Right ventricle myocardium inferior (tissue), 1 donor: ENCODE measurements at places on chromosomes 4 and X. TPM values are rescaled to one million over a fixed set of nuclear protein-coding genes. Genes with fewer than 3 reads are reported as not detected.

- no peak for DNase-seq
These were observed 1.8 kb downstream of the ARHGEF6 start for GRCh38 chrX:136778916-136779315.

DNA sequence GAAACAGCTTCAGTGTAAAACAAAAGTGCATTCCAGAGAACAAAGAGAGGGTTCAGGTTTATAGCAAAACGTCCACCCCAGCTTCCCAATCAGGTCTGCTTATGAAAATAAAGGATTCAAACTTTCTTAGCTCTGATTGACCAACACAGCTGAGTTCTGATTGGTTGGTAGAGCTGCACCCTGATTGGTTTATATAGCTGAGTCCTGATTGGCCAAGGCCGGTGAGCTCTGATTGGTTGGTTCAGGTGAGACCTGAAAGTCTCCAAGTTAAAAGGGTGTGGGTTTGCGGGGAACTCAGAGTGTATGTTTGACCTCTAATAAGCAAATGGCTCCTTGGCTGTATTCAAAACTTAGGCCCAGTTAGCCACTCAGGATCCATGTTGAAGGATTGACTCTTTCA lies 20.9 kb downstream of the CLRN2 start:
- no peak for DNase-seq

GRCh38 chr4:124934916-124935315 lies 222.4 kb upstream of the ANKRD50 start:
- DNase-seq: no peak

GRCh38 chrX:139554991-139555675 lies 24.6 kb downstream of the F9 start:
- DNase-seq: no peak

GRCh38 chr4:157994863-157995262 lies 178.0 kb downstream of the GASK1B start:
- DNase-seq: no peak

DNA sequence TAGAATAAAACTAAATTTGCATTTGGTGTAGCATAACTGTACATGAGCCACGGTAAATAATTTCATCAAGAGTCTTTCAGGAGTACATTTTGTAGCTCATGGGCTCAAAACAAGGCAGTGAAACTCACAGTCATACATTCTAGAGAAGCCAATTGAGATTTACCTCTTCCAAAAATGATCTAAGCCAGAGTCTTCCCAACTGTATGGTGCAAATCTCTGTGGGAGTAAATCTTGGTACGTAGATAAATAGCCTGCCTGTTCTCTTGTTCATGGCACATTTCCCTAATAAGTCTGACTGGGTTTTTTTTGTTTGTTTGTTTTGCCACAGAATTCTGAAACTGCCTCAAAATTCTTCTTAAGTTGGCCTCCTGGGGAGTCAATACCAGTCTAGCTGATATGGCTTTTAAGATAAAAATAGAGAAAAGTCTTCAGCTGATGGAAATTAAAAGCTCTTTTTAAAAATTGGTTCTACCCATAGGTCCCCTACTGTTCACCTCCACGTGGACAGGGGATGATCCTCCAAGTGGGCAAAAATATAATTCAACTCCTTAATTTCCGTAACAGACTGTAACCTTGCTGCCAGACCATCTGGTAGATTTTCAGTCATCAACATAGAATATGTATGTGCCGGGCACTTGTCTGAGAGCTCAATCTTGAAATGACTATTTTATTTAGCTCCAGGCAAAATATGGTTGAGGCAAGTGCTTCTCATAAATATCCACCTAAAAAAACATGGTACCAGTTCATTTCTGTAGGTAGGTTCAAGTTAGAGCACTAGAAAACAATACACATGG lies 365.4 kb downstream of the PDHA2 start:
- DNase-seq: no peak

GRCh38 chrX:77160301-77160700 lies 286.9 kb upstream of the FGF16 start:
- DNase-seq: no peak

DNA sequence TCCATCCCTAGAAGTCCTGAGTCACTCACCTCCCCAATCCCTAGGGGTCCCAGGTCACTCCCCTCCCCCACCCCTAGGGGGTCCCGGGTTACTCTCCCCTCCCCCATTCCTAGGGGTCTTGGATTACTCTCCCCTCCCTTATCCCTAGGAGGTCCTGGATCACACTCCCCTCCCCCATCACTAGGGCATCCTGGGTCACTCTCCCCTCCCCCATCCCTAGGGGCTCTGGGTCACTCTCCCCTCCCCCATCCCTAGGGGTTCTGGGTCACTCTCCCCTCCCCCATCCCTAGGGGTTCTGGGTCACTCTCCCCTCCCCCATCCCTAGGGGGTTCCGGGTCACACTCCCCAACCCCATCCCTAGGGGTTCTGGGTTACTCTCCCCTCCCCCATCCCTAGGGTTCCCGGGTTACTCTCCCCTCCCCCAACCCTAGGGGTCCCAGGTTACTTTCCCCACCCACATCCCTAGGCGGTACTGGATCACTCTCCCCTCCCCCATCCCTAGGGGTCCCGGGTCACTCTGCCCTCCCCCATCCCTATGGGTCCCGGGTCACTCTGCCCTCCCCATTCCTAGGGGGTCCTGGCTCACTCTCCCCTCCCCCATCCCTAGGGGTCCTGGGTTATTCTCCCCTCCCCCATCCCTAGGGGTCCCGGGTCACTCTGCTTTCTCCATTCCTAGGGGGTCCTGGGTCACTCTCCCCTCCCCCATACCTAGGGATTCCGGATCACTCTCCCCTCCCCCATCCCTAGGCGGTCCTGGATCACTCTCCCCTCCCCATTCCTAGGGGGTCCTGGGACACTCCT lies 2.1 kb downstream of the ASMTL start:
- no peak for DNase-seq

DNA sequence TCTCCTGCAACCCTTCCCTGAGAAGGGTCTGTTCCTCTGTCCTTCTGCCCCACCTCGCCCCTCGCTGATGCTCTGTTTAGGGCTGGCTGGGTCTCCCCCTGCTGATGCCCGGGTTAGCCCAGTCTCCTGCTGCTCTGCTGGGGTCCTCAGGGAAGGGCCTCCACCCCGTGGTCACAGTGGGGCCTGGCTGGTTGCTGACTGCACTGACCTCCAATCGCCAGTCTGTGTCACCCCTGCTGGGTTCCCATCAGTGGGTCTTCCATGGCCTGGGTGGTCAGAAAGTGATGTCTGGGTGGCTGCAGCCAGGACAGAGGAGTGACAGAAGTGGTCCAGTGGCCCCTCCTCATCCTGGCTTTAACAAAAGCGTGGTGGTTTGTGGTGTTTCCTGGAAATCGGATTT lies 44.7 kb downstream of the EVC start:
- no peak for DNase-seq

GRCh38 chr4:126582737-126583136 lies 1050.0 kb upstream of the INTU start:
- DNase-seq: no peak

GRCh38 chr4:95547715-95548471 lies 880 bp downstream of the UNC5C start:
- peak; percentile 70 for DNase-seq

DNA sequence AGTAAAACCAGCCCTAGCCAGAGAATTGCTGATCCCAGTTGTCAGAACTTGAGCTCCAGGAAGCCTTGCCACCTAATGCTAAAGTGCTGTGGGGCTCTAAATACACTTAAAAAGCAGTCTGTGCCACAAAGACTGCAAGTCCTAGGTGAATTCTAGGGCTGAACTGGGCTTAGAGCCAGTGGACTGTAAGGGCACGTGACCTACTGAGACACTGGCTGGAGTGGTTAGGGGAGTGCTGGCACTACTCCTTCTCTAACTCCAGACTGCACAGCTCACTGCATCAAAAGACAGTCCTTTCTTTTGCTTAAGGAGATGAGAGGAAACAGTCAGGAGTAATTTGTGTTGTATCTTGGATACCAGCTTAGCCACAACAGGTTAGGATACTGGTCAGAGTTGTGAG lies 1240.2 kb downstream of the FAM133A start:
- DNase-seq: no peak

DNA sequence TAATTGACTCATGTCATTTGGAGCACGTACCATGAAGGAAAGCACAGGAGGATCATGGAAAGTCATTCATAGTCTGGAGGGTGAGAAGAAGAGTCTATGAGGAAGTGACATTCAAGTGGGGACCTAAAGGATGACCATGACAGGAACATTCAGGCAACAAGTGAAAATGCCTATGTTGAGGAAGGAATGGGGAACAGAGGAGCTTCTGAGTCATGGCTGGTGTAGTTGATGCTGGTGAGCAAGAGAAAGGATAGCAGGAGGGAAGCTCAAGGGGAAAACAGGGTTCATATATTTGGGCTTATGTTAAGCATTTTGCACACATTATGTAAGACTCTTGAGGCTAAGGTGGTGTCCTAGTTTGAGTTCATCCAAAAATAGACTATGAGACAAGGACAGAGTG lies 318.6 kb downstream of the HNRNPD start:
- no peak for DNase-seq

- no peak for DNase-seq
These were observed 14.6 kb downstream of the CXCL8 start for GRCh38 chr4:73754934-73755333.

GRCh38 chr4:6426571-6427438 lies 45.6 kb downstream of the PPP2R2C start:
- DNase-seq: peak; percentile 54

GRCh38 chrX:51860679-51861078 lies 32.7 kb upstream of the MAGED1 start:
- DNase-seq: no peak

DNA sequence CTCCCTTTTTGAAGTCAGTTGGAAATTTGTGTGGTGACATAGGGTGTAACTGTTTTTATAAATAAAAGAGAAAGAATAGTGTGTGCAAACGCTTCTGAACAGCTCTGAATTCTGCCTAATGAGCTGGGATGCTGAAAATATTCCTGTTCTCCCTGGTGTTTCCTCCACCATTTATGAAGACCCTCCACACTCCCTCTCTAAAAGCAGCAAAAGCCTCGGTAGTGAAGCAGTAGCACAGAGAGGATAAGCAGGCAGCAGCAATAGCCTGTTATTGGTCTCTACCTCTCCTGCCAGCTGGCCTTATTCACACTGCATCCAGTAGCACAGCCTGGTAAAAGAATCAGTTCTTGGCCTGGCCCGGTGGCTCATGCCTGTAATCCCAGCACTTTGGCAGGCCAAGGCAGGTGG lies 406.1 kb downstream of the IQCM start:
- DNase-seq: no peak

- peak; percentile 77 for DNase-seq
These were observed 716 bp downstream of the KIT start for GRCh38 chr4:54658252-54659093.

GRCh38 chrX:39613997-39614679 lies 483.6 kb downstream of the BCOR start:
- no peak for DNase-seq

DNA sequence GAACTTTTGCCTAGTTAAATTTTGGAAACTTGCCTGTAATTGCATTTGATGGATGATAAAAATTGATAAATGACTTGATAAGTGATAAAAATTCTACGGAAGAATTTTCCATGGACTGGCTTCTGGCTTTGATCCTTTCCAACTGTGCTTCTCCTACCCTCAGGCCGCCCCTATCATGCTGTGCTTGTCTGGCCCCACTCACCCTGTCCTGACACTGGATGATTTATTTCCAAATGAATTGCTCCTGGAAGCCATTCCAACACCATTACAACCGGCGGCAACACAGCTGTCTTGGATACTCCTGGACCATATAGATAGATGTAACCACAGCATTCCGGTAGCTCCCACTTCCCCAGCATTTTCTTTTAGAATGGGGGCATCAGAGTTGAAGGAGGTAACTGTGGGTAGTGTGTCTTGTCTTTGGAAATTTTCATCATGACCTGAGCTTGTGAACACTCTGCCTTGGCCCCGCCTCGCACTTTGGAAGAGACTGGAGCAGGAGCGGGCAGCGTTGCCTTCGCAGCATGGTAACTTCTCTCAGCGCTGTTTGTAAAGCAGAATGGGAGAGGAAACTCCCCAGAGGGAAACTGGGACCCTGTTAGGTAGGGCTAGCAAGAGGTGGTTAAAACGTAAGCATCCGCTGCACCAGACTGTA lies 77.4 kb downstream of the TBL1X start:
- DNase-seq: no peak

GRCh38 chr4:133641191-133641590 lies 492.1 kb downstream of the PCDH10 start:
- DNase-seq: no peak

DNA sequence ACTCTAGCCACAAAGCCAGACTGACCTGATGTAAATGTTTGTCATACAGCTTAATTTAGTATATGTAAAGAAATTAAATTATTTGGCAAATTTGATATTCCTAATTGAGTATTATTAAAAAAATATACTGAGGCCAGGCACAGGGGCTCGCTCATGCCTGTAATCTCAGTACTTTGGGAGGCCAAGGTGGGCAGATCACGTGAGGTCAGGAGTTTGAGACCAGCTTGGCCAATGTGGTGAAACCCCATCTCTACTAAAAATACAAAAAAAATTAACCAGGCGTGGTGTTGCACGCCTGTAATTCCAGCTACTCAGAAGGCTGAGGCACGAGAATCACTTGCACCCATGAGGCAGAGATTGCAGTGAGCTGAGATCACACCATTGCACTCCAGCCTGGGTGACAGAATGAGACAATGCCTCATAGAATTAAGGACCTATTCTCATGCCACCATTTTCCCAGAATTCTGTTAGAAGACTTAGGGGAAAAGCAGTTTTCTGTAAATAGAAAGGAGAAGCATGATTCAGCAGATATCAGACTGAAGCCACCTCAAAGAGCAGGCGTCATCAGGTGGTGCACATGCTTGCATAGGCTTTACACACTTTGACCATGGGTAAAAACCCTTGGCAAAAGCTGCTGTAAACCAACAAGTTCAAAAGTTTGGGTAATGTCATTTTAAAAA lies 6.1 kb downstream of the UBQLN2 start:
- DNase-seq: no peak

- no peak for DNase-seq
These were observed 266.0 kb downstream of the DTHD1 start for GRCh38 chr4:36547383-36547782.

MAB21L2 gene
- not detected for total RNA-seq

PLXNA3 gene
- total RNA-seq: 23.2 TPM

MBNL3 gene
- 27.5 TPM for total RNA-seq

GNRHR gene
- not detected for total RNA-seq

COL25A1 gene
- 0.73 TPM for total RNA-seq

RTL9 gene
- total RNA-seq: 0.38 TPM

PDGFRA gene
- total RNA-seq: 38.5 TPM

AR gene
- total RNA-seq: 23.9 TPM
